ENCODE measurements at places on chromosomes 3 and 15.
A peak's percentile ranks its signal among the peaks of the same experiment; 100 is the strongest.

DNA sequence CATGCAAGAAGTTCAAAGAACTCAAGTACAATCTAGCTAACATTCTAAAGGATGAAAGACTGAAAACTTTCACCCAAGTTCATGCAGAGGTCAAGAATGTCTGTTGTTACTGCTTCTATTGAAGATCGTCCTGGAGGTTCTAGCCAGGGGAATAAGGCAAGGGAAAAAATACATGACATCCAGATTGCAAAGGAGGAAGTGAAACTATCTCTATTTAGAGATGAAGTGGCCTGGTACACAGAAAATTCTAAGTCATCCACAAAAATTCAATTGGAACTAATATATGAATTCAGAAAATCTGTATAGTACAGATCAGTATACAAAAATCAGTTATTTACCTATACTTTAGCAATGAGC is 693.0 kb downstream of the NR2F2 start:
- DNase-seq: no peak

- no peak for DNase-seq
Observed at GRCh38 chr3:102069211-102069662, 219.9 kb downstream of the NFKBIZ start.

DNA sequence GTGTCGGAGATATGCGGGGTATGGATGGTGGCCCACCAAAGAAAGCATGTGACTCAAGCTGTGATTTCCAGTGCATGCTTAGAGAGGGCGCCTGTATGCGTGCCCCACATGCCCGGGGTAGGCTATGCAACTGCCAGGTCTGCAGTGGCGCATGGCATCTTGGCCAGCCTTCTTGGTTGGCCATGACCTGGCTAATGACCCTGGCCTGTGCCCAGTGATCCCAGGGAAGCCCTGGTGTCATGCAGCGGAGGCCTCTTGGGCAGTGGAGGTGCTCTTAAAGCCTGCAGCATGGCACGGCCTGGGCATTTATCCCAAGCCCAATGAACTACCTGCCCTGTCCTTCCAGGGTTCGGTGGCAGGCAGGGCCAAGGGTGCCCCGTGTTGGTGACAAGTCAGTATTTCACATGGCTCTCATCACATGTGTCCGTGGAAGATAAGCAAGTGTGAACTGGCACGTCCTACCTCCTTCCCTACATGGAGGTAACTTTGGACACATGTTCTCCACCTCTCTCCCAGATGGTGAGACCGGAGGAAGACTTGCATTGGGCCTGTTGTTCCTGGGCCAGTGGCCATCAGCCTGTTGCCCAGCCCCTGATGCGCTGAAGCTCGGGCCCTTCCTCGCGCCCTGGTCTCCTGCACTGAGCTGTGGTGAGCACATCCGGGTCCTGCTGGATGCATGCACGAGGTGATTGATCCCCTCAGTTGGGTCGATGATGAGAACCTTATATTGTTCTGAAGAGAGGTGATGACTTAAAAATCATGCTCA is 192.0 kb downstream of the UBE3A start:
- DNase-seq: no peak

DNA sequence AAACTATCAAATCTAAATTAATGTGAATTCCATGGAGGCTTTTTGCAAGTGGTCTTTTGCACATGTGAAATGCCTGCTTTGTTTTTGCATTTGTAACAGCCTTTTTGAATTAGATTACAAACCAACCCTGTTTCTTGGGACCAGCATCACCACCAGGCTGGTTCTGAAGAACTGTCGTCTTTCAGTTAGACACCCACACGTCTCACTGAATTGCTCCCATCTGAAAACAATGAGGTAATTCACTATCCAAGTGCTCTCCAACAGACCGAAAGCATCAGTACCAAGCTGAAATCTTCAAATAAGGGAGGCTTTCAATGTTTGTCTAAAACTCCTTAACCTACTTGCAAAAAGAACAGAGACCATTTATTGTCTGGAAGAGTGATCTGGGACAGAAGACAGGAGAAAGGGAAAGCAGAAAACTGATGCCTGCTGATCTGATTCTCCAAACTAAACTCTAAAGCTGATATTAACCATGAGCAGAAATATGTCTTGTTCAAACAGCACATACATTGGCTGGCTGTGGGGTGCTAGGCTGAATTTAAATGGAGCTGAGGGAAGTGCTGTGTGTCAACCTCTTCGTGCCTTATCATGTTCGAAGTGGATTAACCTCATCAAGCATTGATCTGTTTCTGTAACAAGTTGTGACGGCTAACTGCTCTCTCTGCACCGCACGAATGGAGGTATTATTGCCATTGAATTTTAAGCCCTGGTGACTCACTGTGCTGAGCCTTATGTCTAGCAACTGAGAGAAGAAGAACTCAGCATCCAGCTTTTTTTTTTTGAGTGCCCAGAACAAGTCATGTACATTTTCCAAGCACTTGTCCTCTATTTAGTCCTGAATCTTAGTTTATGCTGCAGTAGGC is 213.7 kb upstream of the P2RY1 start:
- no peak for DNase-seq

DNA sequence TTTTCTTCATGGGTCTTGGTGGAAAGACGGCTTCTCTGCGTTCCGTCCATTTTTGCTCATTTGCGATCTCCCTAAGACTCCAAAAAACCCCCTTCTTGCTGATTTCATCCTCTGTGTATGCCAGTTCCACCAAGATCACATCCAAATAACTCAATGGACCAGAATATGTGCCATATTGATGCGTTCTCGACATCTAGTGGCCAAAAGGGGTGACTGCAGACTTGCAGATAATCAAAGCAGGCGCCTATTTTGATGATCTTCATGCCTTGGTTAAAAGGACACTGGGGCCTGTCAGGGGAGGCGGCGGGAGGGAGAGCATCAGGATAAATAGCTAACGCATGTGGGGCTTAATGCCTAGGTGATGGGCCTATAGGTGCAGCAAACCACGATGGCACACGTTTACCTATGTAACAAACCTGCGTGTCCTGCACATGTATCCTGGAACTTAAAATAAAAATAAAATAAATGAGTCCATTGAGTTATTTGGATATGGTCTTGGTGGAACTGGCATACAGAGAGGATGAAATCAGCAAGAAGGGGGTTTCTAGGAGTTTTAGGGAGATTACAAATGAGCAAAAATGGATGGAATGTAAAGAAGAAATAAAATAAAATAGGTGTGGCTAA is 104.2 kb upstream of the RAD18 start:
- DNase-seq: peak; percentile 44

GRCh38 chr3:61948699-61949305 is 387.4 kb downstream of the PTPRG start:
- DNase-seq: no peak

GRCh38 chr15:37032091-37032775 is 68.1 kb downstream of the MEIS2 start:
- no peak for DNase-seq

DNA sequence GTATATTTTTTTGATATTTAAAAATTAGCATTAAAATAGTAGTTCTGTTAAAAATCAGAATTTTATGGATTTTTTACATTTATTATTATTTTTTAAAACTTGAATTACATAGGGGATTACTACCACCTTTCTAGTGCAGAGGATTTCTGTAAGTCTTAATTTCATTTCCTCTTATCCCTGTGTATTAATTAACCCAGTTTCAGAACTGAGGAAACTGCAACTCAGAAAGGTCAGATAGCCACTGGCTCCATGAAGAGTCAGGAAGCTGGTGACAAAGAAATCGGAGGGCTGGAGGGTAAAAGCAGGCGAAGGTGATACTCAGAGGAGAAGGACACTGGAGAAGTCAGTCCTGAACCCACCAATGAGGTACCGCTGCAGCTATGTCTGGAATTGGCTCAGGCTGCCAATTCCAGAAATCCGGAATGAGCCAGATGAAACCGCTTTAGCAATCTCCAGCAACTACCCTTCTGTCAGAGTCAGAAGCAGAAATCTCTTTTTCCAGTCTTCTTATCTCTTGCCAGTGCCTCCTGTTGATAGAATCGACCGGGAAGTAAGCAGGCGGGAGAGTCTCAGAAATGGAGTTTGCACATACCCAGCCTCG is 308.5 kb downstream of the SV2B start:
- DNase-seq: no peak

DNA sequence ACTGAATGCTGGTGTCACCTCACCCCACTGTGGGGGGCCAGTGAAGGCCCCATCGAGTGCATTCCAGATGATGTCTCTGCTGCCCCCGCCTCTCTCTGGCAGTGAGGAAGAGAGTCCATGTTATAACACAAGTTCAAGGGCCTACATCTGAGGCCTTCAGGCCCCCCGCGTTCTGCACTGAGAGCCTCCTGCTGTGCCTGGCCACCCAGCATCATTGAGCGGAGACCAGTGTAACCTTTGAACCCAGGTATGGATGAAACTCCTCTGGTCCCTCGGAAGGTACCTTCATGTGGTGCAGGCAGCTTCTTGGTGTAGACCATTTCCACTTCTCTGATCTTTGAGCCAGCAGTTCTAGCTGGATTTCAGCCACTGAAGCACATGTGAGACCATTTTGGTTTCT is 324.9 kb downstream of the OCA2 start:
- no peak for DNase-seq

All from NCI-H1694 (cell line).